ENCODE measurements at places on chromosomes 3 and 15.

- no peak for DNase-seq
These were observed 118.3 kb downstream of the OSBPL10 start for GRCh38 chr3:31862666-31863279.

- DNase-seq, result peak; percentile 42
These were observed 11.4 kb upstream of the HTR3E start for GRCh38 chr3:184085389-184085852.

DNA sequence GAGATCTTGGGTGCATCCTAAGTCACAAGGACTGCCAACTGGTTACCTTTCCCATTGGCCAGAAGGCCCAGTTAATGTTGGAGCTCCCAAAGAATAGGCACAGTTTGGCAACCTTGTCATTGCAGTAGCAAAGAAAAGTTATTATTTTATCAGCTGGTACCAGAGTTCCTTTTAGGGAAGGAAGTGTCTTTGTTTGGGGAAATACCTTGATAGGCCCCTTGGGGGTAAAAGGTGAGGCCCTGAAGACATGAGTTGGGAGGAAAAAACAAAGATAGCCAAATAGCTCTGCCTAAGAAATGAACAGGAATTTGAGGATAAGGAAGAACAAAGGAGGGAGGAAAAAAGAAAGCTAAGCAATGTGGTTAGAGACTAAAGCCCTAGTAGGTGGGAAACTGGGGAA, 85.8 kb downstream of the ANP32A start:
- DNase-seq, result no peak

- no peak for DNase-seq
These were observed 2.7 kb upstream of the TMEM87A start for GRCh38 chr15:42275780-42276391.

- DNase-seq, result peak; percentile 90
These were observed 30.2 kb downstream of the ZNF710 start for GRCh38 chr15:90031231-90031791.

- DNase-seq, result no peak
These were observed 37.1 kb downstream of the ADAMTS9 start for GRCh38 chr3:64650715-64651114.

DNA sequence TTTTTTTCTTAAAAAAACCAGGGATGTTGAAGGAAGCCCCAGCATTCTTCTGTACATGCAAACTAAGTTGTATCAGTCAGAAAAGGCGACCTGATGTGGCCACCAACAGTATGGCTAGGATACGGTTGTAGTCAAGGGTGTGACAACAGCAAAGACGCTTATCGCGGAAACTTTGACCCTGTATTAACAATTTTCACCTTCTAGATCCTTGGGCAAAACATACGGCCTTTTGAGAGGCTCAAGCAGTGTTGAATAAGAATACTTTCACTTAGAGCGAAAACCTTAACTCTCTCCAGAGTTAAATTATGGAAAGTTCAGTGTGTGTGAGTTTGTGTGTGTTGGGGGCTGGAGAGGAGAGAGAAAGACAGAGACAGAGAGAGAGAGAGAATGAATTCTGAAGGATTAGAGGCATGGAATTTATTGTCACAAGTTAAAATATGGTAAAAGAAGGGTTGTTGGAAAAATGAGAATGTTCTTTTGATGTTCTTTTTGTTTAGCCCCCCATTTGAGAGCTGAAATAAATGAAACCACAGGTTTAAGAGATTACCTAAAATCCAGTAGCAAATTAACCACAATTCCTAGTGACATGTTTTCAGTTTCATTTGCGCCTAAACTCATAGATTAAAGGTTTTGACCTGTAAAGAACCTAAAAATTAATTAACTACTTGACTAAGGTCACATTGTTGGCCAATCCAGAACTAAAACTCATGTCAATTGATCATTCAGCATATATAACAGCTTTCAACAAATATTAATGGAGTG, 9.2 kb downstream of the ALCAM start:
- DNase-seq, result no peak

DNA sequence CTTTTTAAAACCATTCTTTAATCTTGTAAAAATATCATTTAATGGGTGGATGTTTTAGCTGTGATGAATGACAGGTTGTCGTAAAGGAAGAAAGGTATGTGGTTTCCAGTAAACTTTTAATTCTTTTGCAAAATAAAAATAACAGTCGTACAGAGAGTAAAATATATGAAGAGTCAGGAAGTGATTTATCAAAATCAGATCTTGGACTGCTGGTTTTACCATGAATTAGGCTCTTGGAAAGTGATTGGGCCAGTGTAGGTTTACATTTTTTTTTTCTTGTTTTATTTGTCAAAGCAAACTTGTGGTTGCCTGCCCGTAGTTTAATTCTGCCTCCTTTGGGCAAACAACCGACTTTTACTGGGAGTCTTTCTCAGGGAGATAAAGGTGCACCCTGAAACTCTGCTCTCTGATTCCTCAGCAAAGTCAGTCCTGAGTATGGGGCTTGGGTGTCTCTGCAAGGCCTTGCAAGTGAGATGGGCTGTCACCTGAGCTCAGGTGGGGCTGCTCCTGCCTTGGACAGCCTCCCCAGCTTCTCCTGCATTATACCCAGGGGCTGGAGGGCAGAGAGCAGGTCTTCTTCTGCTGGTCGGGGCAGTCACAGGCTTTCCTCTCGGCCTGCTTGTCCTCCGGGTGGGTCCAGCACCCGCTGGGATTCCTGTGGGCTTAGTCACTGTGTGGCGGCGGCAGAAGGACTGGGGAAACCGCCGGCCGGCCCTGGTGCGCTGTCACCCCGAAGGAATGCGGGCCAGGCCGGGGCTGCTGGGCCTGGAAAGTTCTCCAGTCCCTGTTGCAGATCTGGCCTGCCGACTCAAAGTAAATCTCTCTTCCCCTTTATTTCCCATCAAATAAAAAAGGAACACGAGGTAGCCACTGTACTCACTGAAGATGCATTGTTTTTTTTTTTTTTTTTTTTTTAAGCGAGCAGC, 79.0 kb downstream of the IGF1R start:
- no peak for DNase-seq

GRCh38 chr3:162052636-162053035, 556.0 kb downstream of the OTOL1 start:
- no peak for DNase-seq

GRCh38 chr3:128392818-128393544, 73.7 kb downstream of the DNAJB8 start:
- no peak for DNase-seq

GRCh38 chr3:114884213-114884923, 262.7 kb downstream of the ZBTB20 start:
- DNase-seq, result no peak

DNA sequence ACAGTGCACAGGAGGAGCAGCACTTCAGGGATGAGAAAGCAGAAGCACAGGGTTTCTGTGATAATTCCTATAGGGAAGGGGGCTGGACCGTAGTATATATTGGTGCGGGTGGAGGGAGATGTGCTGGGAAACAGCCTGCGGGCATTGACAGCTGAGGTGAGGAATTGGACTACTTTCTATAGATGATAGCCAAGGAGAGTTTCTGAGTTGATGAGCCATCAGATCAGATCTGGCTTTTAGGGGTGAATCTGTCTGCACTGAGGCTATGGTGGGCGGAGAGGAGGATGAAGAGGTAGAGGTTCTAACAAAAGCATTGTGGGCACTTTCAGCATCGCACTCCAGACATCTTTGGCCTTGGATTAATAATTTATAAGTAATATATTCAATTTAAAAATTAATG, 33.1 kb downstream of the SELENOT start:
- DNase-seq, result no peak

DNA sequence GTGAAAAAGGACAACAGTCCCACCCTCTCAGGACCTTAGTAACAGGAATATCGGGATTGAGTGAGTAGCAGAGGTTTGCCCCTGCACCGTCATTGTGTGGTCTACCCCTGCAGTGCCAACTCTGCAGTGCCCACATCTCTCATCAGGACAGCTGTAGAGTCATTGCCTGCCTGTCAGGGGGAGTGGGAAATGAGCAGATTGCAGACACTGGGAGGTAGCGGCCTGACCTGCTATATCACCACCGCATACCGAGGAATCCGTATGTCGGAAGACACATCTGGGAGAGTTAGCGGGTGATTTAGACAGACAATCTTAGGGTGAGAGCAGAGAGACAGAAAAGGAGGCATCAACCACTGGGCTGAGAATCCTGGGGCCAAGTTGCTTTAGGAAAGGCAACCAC, 218.1 kb downstream of the EPHB1 start:
- DNase-seq, result no peak
